ENCODE measurements at places on chromosomes 7 and 10. TPM values are rescaled to one million over a fixed set of nuclear protein-coding genes. Genes with fewer than 3 reads are reported as not detected.

HABP2 gene
- total RNA-seq: not detected

PWWP2B gene
- total RNA-seq: 27.5 TPM

AIFM2 gene
- total RNA-seq: 10.7 TPM

RBP3 gene
- total RNA-seq: not detected

- no peak for DNase-seq
- no peaks in the 10 kb centered on the region for H3K27me3 ChIP-seq
- no peak overlapping the region for H3K4me3 ChIP-seq
- no peak overlapping the region for H3K27ac ChIP-seq
- H3K36me3 ChIP-seq: no peaks in the 10 kb centered on the region
Observed at GRCh38 chr7:115851291-115851690, 179.3 kb downstream of the TFEC start.

GRCh38 chr10:27355918-27356573 is 115.4 kb upstream of the ACBD5 start:
- no peak overlapping the region for H3K4me3 ChIP-seq
- no peaks in the 10 kb centered on the region for H3K4me1 ChIP-seq
- no peaks in the 10 kb centered on the region for H3K36me3 ChIP-seq
- no peaks in the 10 kb centered on the region for H3K27me3 ChIP-seq
